Cortex of kidney (tissue), 1 donor: ENCODE measurements at places on chromosomes 6 and 20.

GRCh38 chr6:164184410-164184809 lies 769.9 kb downstream of the QKI start:
- no peak for DNase-seq

GRCh38 chr6:13024616-13025015 lies 303.7 kb downstream of the TBC1D7 start:
- no peak for DNase-seq

- DNase-seq, result no peak
These were observed 111.2 kb downstream of the KCNQ5 start for GRCh38 chr6:72733045-72733444.

GRCh38 chr6:165880686-165881085 lies 217.6 kb upstream of the PDE10A start:
- DNase-seq, result no peak

DNA sequence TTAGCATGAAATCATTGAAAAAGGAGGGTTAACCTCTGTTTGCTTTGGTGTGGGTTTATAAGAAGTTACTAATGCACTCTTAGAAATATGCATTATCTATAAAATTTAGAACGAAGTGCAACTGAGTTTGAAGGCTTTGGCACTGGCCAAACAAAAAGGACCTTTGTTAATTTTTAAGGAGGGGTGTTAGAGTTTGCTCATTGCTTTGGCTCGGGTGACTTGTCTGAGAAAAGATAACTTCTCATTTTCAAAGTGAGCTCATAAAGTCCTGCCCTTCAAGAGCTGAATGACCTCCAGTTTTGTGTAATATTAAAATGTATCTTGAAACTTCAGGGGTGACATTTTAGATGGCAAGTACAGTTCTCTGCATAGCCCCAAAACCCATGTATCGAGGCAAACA lies 25.9 kb downstream of the NEDD9 start:
- no peak for DNase-seq

GRCh38 chr6:11714116-11714797 lies 64.3 kb downstream of the ADTRP start:
- DNase-seq, result no peak

DNA sequence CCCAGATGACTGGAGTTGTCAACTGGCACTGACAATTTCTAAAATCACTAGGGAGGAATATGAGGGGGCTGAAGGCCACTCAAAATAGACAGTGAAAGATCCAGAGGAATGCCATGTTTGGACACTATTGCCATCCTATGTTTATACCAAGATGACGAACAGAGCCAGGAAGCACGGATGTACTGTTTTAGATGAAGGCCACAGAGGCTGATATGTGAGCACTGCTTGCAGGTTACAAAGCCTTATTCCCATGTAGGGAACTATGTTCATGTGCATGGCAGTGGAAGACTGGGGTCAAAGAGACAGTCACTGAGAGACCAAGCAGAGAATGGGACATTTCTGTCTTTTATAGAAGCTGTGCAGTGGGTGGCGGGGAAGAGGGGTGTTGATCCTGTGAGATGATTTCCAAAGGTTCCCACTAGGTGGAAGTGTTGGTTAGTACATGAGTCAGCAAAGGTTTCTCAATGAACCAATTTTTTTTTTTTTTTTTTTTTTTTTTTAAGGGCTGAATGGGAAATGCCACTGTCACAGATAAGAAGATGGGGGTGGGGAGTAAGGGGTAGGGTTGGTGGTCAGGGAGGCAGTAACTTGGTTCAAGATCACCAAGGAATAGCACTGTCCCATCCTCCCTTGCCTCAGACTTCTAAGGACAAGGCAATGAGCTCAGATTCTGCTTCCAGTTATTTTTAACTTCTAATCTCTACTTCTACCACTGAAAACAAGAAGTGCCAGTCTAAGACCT lies 46.7 kb upstream of the MOCS1 start:
- no peak for DNase-seq
